Natural killer cell (primary cell): ENCODE measurements at places on chromosomes 6 and 20. TPM values are rescaled to one million over a fixed set of nuclear protein-coding genes. Genes with fewer than 3 reads are reported as not detected.

GRCh38 chr6:149223904-149224351, 93.6 kb upstream of the TAB2 start:
- H3K27me3 ChIP-seq: no peaks in the 10 kb centered on the region
- DNase-seq: no peak
- no peaks in the 10 kb centered on the region for H3K36me3 ChIP-seq
- no peak overlapping the region for H3K4me3 ChIP-seq
- H3K4me1 ChIP-seq: no peaks in the 10 kb centered on the region

DNA sequence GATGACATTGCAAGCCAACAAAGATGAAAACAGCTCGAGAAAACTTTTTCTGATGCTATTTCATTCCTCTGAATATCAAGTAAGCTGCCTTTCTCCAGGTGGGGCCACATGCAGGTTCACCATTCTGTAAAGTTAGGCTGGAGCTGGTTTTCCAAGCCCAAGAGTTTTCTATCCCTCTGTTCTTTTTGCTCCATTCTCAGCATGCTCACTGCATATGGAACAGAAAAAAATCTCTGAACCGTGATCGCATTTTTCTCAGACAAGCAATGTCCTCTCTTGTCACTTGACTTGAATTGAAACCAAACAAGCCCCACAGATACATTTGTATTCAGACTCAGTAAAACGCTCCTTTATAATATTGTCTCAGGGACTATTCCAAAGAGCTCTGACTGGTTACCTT, 451.6 kb downstream of the FRK start:
- no peak overlapping the region for H3K27ac ChIP-seq
- no peaks in the 10 kb centered on the region for H3K27me3 ChIP-seq
- no peaks in the 10 kb centered on the region for H3K36me3 ChIP-seq
- no peak overlapping the region for H3K4me3 ChIP-seq
- DNase-seq: no peak

GRCh38 chr6:1965596-1966224, 279.7 kb downstream of the GMDS start:
- H3K4me3 ChIP-seq: no peak overlapping the region
- H3K27ac ChIP-seq: no peak overlapping the region
- H3K27me3 ChIP-seq: no peaks in the 10 kb centered on the region
- H3K4me1 ChIP-seq: peaks cover 4% of the 10 kb centered on the region
- DNase-seq: no peak

DNA sequence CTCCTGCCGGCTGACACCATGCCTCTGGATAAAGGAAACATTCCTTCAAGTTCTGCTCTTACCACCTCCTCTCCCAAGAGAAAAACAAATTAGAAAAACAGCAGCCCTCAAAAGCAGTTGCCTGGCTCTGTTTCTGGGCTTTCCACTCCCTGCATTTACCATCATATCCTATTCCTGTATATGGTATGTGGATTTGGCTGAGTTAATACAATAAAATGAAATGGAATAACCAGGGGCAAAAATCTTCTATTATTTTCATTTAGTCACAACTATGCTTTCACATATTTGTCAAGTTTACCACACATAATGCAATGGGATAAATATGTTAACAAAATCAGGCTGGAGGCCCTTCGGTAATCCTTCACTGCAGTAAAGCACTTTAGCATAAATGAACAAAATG, 34.3 kb downstream of the COL12A1 start:
- no peak overlapping the region for H3K27ac ChIP-seq
- H3K27me3 ChIP-seq: no peaks in the 10 kb centered on the region
- H3K4me3 ChIP-seq: no peak overlapping the region
- H3K4me1 ChIP-seq: no peaks in the 10 kb centered on the region
- no peaks in the 10 kb centered on the region for H3K36me3 ChIP-seq
- no peak for DNase-seq

DNA sequence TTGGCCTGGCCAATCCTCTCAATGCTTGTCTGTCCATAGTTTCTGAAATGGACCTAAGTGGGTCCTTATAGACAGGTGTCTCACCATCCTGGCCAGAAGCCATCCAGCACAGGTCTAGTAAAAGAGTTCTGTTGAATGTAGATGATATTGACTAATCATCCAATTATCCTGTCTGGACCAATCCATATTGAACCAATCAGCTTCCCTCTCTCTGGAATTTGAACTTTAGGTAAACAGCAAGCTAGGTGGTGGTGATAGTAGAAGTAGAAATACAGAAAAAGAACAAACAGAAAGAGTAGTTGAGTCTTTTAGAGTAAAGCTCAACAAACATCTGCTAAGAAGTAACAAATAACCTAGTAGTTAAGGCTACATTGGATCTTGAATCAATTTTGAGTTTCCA, 9.5 kb upstream of the PNRC1 start:
- no peaks in the 10 kb centered on the region for H3K27me3 ChIP-seq
- no peak overlapping the region for H3K27ac ChIP-seq
- no peak overlapping the region for H3K4me3 ChIP-seq
- H3K36me3 ChIP-seq: no peaks in the 10 kb centered on the region

GRCh38 chr6:106490030-106490429, 129.5 kb downstream of the CRYBG1 start:
- H3K4me3 ChIP-seq: no peak overlapping the region
- no peaks in the 10 kb centered on the region for H3K4me1 ChIP-seq
- no peaks in the 10 kb centered on the region for H3K27me3 ChIP-seq
- H3K27ac ChIP-seq: no peak overlapping the region
- H3K36me3 ChIP-seq: no peaks in the 10 kb centered on the region

GRCh38 chr6:118451839-118452238, 96.3 kb upstream of the PLN start:
- no peak overlapping the region for H3K27ac ChIP-seq
- no peak for DNase-seq
- no peaks in the 10 kb centered on the region for H3K27me3 ChIP-seq
- no peaks in the 10 kb centered on the region for H3K4me1 ChIP-seq
- H3K36me3 ChIP-seq: no peaks in the 10 kb centered on the region
- H3K4me3 ChIP-seq: no peak overlapping the region

DNA sequence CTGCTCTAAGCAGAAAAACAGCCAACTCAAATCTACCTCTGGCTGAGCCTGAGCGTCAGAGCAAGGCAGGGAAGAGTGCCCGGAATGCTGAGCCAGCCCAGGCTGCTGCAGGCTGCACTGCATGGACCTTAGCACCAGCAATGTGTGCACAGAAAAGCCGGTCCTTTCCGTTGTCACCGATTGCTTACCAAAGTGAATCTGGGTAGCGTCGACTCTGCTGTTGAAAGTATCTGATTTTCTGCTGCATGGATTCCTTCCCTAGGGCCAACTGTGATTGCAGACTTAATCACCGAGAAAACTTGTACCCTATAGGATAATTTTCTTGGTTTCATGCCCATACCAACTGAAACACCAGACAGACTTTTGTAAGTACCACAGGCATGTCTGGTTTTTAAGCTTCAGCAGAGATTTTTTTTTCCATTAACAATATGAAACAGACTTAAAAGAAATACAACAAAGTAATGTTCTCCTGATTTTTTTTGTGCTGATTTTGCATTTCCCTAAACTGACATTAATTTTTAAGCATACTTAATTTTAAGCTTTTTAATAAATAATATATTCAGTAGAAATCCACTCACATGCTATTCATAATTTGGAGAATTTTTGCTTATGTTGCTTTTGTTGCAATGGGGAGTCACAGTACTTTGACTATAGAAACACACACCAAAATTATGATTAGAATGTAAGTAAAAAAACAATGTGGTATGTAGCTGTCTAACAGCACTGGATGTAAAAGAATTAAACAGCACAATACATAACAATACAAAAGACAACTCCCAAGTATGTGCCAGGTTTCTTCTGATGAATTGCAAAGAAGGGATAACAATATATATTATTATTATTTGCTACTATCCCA, 218.0 kb downstream of the THBS2 start:
- no peak overlapping the region for H3K4me3 ChIP-seq
- H3K27ac ChIP-seq: no peak overlapping the region
- H3K36me3 ChIP-seq: no peaks in the 10 kb centered on the region

GRCh38 chr6:104253236-104253635, 606.5 kb downstream of the HACE1 start:
- H3K27me3 ChIP-seq: no peaks in the 10 kb centered on the region
- no peak for DNase-seq
- no peak overlapping the region for H3K27ac ChIP-seq
- no peaks in the 10 kb centered on the region for H3K36me3 ChIP-seq
- H3K4me3 ChIP-seq: no peak overlapping the region

GRCh38 chr6:130923350-130923749, 96.1 kb downstream of the SMLR1 start:
- H3K27ac ChIP-seq: no peak overlapping the region
- H3K27me3 ChIP-seq: no peaks in the 10 kb centered on the region
- DNase-seq: no peak
- no peak overlapping the region for H3K4me3 ChIP-seq
- no peaks in the 10 kb centered on the region for H3K36me3 ChIP-seq
- no peaks in the 10 kb centered on the region for H3K4me1 ChIP-seq

DNA sequence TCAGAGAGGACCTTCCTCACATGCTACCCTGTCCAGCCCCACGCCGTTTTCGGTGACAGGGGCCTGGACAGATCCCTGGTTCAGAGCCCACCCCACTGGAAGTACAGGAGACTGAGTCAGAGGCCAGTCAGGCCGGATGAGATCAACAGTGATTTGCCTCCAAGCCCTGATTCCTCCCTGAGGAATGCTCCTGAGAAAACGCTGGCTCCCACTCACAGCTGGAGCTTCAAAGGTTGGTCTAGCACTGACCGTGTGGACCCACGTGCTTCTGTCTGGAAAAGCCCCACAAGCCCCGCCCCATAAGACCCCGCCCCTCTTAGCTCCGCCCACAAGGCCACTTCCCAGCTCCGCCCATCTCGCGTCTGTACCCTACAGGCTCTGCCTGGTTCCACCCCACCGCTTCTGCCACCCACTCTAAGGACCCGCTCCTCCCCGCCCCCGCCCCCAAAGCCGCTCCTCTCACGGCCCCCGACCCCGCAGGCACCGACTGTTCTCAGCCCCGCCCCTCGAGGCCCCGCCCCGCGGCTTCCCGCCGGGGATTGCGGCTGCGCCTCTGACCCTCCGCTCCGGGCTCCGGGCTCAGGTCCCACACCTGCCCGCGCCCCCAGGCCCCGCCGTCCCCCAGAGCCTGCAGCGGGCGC, 64.9 kb upstream of the BHLHE23 start:
- peaks cover 13% of the 10 kb centered on the region for H3K27me3 ChIP-seq
- H3K4me3 ChIP-seq: no peak overlapping the region
- no peaks in the 10 kb centered on the region for H3K36me3 ChIP-seq
- no peaks in the 10 kb centered on the region for H3K4me1 ChIP-seq

DNA sequence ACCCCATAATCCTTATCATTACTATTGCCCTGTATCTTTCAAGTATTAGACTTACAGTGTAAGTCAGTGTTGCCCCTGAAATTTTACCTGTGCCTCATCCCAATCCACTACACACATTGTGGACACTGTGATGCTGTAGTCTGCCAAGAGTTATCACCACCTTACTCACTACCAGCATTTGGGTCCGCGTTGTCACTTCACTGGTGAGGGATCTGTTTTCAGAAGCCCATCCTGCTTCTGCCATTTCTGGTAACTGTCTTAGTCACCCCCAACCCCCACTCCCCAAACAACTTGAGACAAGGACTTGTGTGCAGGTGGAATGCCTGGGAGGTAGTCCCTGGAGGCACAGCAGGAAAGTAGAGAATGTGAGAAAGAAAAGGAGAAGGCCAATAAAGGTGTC, 6.0 kb upstream of the RAB44 start:
- peaks cover 21% of the 10 kb centered on the region for H3K4me1 ChIP-seq
- H3K27me3 ChIP-seq: no peaks in the 10 kb centered on the region
- DNase-seq: no peak
- H3K4me3 ChIP-seq: no peak overlapping the region

DNA sequence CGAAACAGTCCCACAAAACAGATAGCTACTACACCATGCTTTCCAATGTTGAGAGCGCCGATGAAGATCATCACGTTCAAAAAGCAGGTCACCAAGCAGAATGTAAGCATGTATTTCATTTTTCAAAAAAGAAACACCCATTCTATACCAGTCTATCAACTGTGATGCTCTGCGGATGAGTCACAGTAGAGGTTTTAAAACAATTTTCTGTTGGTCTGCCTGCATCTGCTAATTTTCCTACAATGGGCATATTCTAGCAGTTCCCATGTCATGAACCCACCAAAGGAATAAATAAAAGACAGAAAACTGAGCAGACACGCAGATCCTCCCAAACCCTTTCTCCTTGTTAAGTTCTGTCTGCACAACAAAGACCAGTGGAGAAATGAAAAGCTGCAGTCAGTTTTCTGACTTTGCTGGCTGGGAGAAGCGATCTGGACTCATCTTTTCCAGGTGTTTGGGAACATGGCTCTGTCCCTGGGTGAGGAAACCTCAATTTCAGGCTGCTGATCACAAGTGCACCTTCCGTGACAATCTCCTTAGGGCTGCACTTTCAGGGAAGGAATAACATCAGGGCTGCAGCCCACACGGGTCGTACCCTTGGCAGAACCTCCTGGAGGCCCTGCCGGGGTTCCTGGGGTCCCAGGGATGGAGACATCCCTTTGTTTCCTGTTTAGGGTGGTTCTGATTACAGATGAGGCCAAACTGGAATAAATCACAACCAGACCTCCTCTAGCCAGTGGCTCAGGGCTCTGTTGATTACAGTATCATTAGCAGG, 200.1 kb downstream of the BMP7 start:
- H3K4me1 ChIP-seq: no peaks in the 10 kb centered on the region
- DNase-seq: no peak
- no peaks in the 10 kb centered on the region for H3K36me3 ChIP-seq

DNA sequence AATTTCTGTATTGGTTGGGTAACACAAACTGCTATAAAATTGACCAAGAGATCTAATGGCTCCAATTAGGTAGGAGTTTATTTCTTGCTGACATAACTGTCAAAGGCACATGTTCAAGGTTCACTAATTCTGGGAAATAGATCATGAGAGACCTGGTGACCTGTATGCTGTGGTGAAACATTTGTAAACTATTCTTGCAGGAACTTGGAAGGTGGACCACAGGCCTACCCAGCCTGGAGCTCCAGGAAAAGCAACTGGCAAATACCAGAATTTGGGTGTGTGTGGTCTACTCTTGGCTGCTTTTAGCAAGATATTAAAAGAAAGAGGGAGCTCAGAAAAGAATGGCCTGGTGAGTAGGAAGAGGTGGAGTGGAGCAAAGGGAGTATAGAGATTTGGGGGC, 184.6 kb downstream of the QKI start:
- no peak overlapping the region for H3K27ac ChIP-seq
- no peak overlapping the region for H3K4me3 ChIP-seq
- no peaks in the 10 kb centered on the region for H3K27me3 ChIP-seq
- no peaks in the 10 kb centered on the region for H3K4me1 ChIP-seq
- DNase-seq: no peak

GRCh38 chr20:46205349-46205748, 87.2 kb downstream of the CD40 start:
- no peak overlapping the region for H3K27ac ChIP-seq
- H3K4me3 ChIP-seq: no peak overlapping the region
- DNase-seq: no peak

CLVS2 gene
- total RNA-seq: not detected

RNF39 gene
- not detected for total RNA-seq

ANGPT4 gene
- total RNA-seq: not detected

ELOVL2 gene
- not detected for total RNA-seq

SLC26A8 gene
- total RNA-seq: not detected
